ENCODE measurements at places on chromosomes 16 and 17.

DNA sequence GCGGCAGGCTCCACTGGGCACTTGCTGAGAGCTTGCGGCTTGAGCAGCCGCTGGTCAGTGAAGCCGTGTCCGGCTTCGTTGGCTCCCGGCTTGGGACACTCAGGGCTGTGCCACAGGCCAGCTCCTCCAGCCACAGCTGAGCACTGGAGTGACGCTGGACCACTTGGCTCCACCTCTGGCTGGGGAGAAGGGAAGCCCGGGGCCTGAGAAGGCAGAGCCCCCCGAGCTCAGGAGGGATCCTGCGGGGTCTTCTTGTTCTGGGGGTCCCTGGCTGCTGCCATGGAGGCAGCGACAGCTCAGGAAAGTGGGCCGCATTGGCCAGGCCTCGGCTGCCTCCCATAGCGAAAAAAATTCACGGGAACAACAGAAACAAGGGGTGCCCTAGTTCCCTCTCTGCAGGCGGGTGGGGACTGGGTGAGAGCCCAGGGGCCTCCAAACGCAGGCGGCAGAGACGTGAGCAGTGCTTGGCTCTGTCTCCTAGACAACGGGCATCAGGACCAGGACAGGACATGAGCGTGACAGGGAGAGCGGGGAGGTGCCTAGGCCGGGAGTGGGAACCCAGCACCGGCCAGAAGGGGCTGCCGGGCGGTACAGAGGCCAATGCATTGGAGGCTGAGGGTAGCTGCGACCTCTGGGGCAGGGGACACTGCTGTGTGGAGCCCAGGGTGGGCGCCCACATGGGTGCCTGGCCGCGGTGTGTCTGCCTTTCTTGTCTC, 37.7 kb downstream of the SLC7A5 start:
- no peak for DNase-seq

DNA sequence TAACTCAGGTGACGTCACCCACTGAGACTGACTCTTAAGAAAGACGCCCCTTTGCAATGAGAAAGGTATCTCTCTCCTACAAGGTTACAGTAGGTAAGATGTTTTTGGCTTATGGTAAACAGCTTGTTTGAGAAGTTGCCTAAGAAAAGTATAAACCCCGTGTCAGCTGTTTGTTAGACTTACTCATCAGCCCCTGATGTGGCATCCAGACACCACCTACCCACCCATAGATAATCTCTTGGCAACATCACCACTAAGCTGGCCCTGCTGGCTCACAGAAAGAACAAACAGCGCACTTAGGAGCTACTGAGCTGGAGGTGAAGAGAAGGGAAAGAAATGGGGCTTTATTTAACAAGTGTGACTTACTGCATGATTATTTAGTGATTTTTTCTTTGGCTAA, 121.0 kb downstream of the PARN start:
- DNase-seq, result no peak

GRCh38 chr17:46983782-46984181, 4.7 kb upstream of the RPRML start:
- no peak for DNase-seq

DNA sequence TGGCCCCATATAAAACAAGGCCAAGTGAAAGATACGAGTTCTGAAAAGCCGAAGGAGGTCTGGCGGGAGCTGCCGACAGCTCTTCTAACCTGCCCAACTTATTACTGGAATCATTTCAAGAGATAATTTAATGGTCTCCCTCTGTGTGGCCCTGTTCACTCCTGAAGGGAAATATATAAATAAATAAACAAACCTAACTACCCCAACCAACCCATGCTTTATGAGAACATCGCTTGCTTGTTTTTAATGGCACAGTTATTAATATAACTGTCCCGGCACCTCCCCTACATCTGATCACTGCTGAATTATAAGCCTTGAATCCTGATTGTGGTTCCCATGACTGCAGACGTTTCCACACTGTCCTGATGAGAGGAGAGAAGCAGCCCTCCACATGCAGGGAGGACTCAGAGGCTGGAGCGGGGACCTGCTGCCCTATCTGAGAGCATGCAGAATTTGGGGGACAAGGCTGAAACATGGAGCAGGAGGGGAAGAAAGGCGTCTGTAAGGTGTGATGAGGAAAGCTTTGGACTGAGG, 22.2 kb downstream of the CDK5RAP3 start:
- DNase-seq, result no peak

GRCh38 chr17:45912319-45912718, 18.0 kb downstream of the MAPT start:
- no peak for DNase-seq

GRCh38 chr17:29918016-29918415, 12.0 kb downstream of the SSH2 start:
- no peak for DNase-seq

- DNase-seq, result no peak
Measured at GRCh38 chr16:81650982-81651562, 128.0 kb upstream of the PLCG2 start.

GRCh38 chr16:76787394-76787793, 403.6 kb upstream of the MON1B start:
- DNase-seq, result no peak

DNA sequence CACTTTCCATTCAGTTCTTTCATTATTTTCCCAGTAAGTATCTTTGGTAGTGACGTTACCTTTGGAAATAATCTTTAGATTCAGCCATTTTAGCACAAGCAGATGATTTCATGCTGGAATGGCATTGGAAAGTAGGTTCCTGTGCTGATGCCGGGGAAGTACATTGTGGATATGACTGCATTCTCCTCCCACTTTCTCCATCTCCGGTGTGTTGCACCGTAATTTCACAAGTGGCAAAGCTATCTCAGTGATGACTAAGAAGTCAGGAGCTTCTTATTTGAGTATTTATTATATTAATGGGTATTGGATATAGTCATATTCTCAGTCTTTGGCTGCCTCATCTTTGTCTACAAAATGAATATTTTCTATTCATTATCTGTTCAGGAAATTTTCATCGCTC, 69.8 kb downstream of the MRTFB start:
- no peak for DNase-seq

DNA sequence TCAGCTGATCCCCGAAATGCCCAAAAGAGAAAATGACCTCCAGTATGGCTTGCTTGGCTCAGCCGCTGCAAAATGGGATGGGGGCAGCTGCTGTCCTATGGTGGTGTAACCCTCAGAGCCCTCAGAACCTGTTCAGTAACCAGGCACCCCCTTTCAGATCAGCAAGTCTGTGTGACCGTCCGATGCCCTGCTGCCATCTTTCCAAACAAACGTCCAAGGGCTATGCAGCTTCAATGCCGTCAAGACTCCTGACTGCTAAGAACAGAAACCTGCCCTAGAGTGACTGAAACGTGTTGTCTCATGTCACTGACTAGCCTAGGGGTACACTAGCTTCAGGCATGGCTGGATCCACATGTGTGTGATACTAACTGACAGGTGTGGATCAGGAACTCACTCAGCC, 70.4 kb downstream of the GNAO1 start:
- DNase-seq, result no peak

DNA sequence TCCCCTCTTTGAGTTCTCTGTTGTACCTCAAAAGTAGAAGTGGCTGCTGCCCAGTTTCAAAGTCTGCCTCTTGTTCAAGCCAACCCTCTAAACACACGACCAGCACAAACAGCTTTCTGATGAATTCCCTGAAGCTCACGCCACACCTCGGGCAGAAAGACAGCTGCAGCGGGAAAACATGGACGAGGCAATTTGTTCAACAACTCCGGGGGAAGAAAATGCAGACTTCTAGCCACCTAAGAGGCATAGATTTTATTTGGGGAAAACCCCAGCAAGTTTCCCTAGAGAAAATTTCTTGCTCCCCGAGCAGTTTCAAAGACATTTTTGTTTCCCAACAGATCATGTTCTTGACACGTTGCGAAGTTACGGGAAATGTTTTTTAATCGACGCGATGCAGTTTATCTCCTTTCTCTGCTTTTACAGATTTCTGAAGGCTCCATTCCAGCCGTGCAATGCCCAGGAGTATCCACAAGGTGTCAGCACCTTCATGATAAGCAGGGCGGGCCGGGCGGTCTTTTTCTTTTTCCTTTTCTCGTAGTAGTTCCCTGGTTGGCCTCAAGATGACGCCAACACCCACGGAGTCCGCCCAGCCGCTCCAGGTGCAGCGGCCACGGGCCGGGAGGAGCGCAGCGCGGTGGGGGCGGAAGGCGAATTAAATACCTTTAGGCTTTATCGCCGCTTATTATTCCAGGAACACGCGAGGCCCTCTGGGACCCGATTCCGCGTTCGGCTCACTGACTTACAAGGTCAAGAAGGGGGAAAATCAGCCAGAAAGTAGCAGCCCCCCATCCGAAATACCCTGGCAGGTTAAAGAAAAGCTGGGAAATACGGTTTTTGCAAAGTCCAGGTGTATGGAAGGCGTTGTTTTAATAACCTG, 2.9 kb upstream of the FOXC2 start:
- peak; percentile 68 for DNase-seq

DNA sequence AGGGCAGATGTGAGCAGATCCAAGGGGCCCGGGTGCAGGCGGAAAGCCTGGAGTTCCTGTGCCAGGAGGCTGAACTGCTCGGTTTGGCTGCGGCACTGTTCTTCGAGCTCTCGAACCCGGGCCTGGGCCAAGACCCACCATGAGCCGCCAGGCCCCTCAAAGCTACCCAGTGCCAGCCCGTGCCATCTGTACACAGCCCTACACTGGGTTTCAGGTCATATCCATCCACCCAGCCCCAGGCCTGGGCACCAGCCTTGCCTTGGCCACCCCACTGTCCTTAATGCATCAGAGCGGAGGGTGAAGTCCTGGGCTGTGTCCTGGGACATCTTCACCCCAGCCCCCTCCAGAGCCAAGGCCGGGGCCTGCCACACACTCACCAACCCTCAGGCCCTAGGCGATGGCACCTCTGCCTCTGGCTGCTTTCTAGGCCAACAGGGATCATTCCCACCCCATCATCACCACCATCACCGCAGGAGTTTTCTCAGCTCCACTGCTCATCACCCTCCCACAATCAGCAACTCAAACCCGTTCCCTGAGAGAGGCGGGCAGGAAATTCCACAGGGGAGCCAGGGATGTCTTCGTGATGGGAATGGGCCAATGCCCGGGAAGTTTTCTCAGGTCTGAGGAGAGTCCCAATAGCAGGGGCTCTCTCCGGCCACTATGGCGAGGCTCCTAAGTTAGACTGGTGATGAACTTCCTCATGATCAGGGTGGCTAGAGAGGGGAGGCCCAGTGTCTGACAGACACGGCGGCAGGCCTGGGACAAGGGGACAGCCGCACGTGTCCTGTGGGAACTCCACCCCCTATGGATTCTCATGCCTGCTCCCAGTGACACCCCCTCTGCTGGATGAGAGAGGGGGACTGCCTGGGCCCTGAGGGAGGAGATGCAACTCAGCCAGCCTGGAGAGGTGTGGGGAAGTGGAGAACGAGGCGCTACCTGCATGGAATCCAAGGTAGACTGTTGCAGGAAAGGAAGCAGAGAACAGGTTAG, 9.1 kb downstream of the TSPOAP1 start:
- no peak for DNase-seq

- DNase-seq, result no peak
Measured at GRCh38 chr17:48219617-48220016, 112.1 kb downstream of the SNX11 start.

GRCh38 chr17:4742629-4743028, 2.9 kb upstream of the CXCL16 start:
- DNase-seq, result no peak

- DNase-seq, result no peak
Measured at GRCh38 chr16:13435415-13435814, 484.5 kb upstream of the ERCC4 start.

DNA sequence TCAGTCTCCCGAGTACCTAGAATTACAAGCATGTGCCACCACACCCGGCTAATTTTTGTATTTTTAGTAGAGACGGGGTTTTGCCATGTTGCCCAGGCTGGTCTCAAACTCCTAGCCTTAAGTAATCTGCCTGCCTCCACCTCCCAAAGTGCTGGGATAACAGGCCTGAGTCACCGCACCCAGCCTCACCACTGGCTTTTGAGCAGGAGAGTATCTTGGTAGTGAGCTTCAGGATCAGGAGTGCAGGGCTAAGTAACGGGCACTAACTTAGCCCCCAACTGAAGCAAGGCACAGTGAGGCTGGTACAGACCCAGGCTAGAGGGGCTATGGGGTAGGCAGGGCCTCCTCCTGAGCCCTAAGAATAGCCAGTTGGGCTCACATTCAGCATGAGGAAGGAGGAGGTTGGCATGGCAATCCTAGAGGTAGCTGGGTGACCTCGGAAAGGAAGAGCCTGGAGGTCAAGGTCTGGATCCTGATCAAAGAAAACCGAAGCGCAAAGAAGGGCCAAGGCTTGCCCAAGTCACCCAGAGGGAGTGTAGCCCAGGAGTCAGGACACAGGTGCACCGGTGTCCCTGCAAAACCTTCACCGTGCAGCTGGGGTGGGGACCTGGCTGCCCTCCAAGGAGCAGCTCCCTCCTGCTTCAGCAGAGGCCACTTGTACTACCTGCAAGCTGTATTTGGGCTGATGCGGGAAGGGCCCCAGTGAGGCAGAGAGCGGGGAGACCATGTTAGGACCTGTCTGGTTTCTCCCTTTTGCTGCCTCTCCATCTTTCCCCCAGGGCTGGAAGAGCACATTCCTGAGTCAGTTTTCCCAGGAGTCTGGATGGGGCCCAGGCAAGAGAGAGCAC, 1.3 kb upstream of the ADGRG5 start:
- no peak for DNase-seq

DNA sequence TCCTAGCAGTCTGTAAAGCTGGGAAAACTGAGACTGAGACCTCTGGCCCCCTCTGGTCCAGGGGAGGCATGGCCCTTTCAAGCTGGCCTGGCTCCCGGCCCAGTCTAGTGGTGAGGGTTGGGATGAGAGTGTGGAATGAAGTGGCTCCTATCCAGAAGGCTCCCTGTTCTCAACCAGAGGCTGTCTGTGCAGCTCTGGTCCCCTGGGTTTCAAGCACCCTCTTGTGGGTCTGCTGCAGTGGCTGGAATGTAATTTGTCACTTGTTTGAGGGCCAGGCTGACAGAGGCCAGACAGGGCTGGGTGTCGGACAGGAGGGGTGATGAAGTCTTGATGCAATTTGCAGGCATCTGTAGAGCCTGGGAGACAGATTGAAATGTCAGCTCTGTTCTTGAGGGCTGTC, 22.1 kb upstream of the PHF12 start:
- DNase-seq, result no peak

GRCh38 chr17:58982626-58983025, 124.1 kb downstream of the TRIM37 start:
- no peak for DNase-seq

GRCh38 chr16:12252616-12253015, 276.1 kb downstream of the SNX29 start:
- DNase-seq, result no peak

DNA sequence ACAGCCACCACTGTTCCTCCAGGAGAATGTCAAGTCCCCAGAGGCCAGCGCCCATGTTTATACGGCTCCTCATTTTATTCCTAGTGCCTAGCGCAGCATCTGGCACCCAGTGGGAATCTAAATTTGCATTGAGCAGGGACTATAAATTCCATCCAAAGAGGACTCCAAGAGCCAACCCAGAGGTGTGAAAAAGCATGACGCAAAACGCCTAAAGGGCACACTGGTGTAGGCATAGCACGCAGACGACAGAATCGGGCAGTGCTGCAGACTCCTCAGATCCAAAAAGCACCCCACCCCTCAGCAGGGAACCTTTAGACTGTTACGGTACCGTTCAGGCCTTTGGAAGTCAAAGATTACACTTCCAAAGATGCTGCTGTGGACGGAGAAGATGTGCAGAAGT, 19.5 kb downstream of the TEKT5 start:
- no peak for DNase-seq

GRCh38 chr17:19386974-19387920, at the start of gene MFAP4:
Gene MFAP4, minus strand, starts transcription at chr17:19387190. Its CDS starts 35 bp downstream, at chr17:19387155.
- DNase-seq, result peak; percentile 97

Data from fibroblast of skin of left biceps (primary cell).